ENCODE measurements at places on chromosomes 2 and 18.
A peak's percentile ranks its signal among the peaks of the same experiment; 100 is the strongest.

DNA sequence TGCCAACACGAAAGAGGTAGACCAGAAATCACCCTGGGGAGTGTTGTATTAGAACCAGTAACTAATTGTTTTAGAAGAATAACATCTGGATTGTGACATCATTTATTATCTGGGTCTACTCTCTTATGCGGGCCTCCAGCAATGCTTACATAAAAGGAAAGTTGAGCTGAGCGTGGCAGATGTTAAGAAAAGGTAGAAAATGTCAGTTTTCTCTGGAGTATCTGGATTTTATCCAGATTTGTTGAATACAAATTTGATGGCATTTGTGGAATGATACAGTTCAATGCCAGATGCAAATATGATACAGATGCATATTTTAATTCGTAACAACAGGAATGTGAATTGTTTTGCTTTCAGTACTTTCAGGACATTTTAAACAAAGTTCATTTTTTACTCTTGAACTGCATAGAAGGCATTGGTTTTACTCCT, 90.3 kb downstream of the PRPF40A start:
- DNase-seq, result no peak

DNA sequence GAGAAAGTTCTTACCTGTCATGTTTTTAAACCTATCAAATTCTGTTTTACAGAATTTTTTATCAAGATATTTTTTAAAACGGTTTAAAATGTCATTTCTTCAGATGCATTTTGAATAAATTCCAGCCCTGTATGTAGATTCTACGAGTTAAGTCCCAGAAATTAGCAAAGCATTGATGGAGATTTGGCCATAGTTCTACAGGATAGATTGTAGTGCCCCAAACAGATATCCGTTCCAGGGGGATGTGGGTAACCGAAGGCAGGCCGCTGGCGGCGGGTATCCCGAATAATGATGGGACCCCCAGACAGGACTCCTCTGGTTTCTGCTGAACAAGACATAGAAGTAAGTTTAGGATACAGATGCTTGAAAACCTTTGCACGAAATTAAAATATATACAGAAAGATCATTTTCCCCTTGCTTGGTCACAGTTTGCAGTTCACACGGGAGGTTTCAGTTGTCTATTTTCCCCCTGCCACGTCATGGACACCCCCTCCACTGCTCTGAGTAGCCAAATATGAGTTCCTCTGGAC, 755 bp downstream of the NOL4 start:
- peak; percentile 31 for DNase-seq

- DNase-seq, result no peak
Observed at GRCh38 chr18:78073275-78073674, 823.6 kb downstream of the GALR1 start.

DNA sequence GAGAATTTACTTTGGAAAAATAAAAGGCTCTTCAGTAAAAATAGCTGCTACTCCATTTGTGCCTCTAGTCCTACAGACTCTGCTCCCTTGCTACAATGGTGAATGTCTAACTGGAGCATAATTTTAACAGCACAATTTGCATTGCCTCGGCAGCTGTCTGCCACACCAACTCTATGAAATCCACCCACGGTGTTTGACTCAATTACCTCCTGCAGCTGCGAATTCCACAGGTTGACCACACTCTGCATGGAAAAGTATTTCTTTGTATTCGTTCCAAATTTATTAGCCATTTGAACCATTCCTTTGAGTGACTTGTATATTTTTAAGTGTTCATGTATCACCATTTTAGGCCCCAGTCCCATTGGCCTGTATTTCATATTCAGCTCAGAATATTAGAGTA, 182.1 kb upstream of the CCDC68 start:
- no peak for DNase-seq

GRCh38 chr2:240481720-240482119, 46.3 kb downstream of the GPC1 start:
- no peak for DNase-seq

GRCh38 chr2:46034535-46034934, 262.7 kb upstream of the EPAS1 start:
- DNase-seq, result no peak

GRCh38 chr18:45255197-45255890, 359.9 kb upstream of the SLC14A2 start:
- no peak for DNase-seq

DNA sequence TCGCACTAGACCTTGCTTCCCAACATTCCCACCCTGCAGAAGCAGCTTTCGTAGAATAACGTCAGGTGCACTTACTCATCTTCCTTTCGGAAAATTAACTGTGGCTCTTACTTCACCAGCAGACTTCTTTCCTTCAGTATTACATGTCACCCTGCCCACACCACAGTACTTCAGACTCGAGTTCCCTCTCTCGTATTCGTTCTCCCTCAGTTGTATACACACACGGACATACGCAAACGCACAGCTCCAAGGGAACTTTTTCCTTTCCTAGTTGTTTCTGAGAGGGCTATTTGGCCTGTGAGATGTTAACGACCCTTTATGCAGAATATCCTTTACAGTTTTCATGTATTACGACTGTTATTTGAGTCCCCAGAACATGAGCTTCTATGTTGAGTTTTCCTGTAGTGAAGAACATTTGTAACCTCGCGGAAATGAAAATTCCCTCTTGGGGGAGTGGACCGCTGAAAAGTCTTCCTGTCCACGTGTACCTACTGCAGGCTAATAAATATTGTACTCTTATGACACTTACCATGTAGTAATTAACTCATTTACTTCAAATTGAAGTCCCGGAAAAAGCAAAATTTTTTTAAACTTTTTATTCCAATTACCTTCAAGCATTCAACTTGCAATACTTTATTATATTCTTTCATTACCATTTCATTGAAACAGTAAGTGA, 908 bp downstream of the ERLEC1 start:
- DNase-seq, result peak; percentile 16

DNA sequence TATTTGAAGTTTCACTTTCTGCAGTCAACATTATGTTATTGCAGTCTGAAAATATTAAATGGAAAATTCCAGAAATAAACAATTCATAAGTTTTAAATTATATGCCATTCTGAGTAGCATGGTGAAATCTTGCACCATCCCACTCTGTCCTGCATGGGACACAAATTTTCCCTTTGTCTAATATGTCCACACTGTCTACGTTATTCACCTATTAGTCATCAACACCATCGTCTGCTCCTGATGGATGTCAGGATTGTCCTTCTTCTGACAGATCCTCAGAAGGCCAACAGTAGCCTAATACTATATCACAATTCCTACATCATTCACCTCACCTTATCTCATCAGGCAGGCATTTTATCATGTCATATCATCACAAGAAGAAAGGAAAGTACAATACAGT, 163.1 kb downstream of the TXNL1 start:
- no peak for DNase-seq

DNA sequence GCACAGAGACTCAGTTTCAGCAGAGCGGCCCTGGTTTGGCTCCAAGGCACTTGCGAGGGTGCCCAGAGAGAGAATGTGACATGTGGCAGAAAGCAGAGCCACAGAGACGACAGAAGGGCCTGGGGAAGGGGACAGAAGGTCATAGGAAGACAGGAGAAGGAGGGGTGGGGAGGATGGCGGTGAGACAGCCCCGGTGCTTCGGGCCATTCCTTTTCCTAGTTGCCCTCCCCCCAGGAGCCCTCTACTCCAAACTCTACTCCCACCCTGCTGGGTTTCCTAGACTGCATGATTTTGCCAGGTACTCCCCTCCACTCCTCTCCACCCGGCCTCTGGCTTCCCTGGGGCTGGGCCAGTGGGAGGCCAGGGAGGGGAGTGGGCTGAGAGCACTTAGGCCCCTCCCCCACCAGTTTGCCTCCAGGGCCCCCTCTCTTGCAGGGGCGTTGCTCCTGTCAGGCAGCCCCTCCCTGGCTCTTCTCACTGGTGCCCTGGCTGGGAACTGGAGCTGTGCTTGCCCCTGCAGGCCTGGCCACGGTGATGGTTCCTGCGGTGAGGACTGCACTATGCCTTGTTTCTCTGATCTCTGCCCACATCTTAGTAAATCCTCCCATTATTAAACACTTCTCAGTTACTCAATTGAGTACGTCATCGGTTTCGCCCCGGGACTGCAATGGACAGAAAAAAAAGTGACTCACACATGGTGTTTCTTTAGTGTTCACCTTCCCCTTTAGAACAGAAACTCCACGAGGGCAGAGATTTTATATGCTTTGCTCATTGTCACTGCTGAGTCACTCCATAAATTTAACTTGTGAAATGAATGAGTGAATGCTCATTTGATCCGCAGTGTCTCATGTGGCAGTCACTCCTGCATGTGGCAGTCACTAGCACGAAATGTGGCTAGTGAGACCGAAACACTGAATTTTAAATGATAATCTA, 58.7 kb upstream of the SP3 start:
- no peak for DNase-seq

- DNase-seq, result no peak
Observed at GRCh38 chr18:70149616-70150301, 55.7 kb downstream of the RTTN start.

DNA sequence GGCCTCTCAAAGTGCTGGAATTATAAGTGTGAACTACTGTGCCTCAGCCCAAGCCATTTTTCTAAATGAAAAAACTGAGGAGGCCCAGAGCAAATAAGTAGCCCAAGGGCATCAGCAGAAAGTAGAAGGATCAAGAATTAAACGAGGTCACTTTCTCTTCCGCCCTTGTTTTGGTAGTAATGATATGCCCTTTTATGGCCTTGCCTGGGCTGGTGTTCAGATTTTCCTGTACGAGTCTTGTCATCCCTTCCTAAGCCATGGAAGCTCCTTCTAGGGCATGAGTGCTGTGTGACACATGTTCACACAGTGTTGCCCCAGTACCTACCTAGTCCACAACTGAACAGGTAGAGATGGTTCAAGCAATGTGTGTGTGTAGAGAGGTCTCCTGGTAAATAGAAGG, 6.6 kb downstream of the HPCAL1 start:
- DNase-seq, result no peak

DNA sequence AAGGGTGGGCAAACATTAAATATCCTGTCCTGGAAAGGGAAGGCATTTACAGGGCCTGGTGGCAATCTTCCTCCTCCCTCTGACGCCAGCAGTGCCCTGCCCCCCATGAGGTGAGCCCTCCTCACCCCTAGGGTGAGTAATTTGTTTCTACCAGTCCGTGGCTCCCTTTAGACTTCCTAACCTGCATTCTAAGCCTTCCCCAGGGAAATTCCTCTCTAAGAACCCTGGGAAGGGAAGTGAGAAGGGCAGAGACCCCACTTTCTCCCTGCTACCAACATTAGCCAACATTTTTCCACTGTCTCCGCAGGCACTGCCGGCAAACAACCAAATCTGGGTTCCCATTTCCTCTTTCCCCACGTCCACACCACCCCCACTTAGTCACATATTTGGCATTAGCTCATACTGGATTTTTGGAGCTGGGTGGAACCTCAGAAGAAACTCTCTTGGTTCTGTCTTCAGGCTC, 69.3 kb downstream of the NRP2 start:
- DNase-seq, result no peak

- no peak for DNase-seq
Observed at GRCh38 chr2:48235076-48235475, 294.9 kb upstream of the STON1 start.

DNA sequence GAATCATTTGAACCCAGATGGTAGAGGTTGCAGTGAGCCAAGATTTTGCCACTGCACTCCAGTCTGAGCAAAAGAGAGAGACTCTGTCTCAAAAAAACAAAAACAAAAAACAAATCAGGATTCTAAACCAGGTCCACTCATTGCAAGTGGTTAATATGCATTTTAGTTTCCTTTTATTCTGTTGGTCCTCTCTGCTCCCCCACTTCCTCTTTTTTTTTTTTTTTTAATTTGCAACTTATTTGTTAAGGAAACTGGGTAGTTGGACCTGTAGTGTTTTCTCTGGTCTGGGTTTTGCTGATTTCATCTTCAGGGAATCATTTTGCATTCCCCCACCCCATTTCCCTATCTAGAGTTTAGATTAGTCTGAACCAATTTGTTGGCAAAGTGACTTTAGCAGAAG, 14.0 kb downstream of the FER1L5 start:
- no peak for DNase-seq

GRCh38 chr2:189621781-189622180, 39.5 kb upstream of the ASNSD1 start:
- no peak for DNase-seq

DNA sequence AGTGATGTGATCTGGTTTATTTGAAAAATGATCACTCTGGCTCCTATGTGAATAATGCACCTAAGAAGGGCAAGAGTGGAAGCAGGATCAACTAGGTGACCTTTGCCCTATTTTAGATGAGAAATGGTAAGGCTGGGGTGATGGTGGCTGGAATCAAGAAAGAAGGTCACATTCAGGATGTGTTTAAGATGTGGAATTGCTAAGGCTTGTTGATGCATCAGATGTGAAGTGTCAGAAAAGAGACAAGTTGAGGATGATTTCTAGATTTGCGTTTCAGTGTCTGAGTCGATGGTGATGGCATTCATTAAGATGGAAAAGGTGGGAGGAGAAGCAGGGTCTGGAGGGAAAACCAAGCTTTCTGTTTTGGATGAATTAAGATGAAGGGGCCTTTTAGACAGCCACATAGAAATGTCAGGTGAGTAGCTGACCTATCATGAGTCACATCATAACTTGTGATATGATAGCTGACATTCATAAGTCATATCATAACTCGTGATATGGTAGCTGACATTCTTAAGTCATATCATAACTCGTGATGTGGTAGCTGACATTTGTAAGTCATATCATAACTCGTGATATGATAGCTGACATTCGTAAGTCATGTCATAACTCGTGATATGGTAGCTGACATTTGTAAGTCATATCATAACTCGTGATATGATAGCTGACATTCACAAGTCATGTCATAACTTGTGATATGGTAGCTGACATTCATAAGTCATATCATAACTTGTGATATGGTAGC, 101.2 kb upstream of the SEC11C start:
- no peak for DNase-seq

DNA sequence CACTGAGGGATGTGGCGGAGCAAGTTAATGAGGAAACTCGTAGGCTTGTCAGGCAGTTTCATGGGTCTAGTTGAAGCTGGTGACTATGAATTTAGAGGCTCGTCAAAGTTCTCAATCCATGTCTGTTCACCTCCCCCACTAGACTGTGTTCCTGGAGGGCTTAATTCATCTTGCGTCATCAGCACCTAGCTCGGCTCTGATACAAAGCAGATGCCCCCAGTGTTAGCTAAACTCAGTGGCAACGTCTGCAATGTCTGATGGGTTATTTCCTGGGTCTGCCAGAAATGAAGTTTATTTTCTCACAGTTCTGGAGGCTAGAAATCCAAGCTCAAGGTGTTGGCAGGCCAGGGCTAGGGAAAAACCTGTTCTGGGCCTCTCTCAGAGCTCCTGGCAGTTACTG, 140.6 kb downstream of the PID1 start:
- no peak for DNase-seq

DNA sequence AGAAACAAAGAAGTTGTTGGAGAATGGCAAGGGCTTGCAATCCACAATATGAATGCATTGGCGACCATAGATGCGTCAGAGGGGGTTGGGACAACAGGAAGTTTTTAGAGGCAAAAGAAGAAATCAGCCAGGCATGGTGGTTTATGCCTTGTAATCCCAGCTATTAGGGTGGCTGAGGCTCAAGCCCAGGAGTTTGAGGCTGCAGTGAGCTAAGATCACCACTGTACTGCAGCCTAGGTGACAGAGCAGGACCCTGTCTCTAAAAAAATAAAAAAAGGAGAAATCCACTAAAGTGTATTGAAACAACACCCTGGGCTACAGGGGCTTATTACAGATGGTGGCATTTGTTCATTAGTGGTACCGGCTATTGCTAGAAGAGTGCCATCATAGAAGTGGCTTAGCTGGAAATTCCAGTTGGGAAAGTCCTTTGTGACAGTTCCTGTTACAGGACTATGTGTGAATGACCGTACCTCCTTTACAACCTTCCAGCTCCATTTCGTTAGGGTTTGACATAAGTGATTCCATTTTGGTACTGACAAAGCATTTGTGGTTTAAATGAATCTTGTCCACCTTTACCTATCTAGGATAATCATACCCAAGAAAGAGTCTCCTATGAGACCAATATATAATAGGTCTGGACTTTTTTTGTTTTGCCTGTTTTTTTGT, 10.7 kb upstream of the WDSUB1 start:
- DNase-seq, result no peak

Data from D341Med (cell line).